ENCODE measurements at places on chromosomes 3 and 15.

DNA sequence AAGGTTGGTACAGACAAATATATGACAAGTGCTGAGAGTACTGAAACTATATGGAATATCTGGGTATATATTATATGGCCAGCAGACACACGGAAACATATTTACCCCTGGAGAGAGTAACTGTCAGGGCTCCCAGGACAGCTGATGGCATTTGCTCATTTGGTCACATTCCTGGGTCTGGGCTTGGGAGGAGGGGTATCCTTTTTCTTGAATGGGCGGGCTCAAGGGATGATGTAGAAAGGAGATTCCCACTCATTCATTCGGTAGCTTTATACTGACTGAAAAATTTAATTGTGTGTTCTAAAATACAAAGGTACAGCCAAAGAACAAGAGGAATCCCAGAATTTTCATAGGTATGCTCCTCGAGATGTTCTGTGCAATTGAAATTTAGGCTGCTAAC lies 131.0 kb downstream of the KCNAB1 start:
- DNase-seq: no peak

DNA sequence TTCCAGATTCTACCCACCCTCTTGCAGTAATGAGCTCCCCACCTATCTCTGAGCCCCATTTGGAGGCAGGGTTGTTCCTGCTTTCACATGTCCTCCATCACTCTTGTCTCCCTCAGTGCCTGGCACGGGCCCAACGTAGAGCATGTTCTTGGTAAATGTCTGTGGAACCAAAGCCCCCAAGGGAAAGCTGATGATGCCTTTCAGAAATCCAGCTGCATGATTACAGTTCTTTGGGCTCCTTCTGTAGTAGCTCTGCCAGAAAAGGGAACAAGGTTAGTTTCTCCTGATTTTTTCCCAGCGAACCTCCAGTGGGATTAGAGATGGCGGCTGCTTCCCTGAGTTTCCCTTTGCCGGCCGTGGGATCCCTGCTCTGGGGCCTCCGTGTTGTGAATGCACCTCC lies 39.3 kb downstream of the CGNL1 start:
- DNase-seq: no peak

GRCh38 chr15:94386351-94386750 lies 155.0 kb downstream of the MCTP2 start:
- no peak for DNase-seq

GRCh38 chr15:92324101-92324963 lies 69.3 kb upstream of the ST8SIA2 start:
- no peak for DNase-seq

Data from fibroblast of skin of abdomen (primary cell).